ENCODE measurements at places on chromosomes 1 and 21. TPM values are rescaled to one million over a fixed set of nuclear protein-coding genes. Genes with fewer than 3 reads are reported as not detected.

The KCNK2 gene
- total RNA-seq: not detected

The THEM5 gene
- not detected for total RNA-seq

The ZNF593OS gene
- total RNA-seq: not detected

The YIPF1 gene
- 17.1 TPM for total RNA-seq

The URB2 gene
- 12.3 TPM for total RNA-seq

The HMGB4 gene
- total RNA-seq: not detected

The PTPN7 gene
- total RNA-seq: 167 TPM

The GPR25 gene
- not detected for total RNA-seq

The C8B gene
- not detected for total RNA-seq
